Astrocyte (in vitro differentiated cells and primary cell): ENCODE measurements at places on chromosomes 1 and 21. TPM values are rescaled to one million over a fixed set of nuclear protein-coding genes. Genes with fewer than 3 reads are reported as not detected.

DNA sequence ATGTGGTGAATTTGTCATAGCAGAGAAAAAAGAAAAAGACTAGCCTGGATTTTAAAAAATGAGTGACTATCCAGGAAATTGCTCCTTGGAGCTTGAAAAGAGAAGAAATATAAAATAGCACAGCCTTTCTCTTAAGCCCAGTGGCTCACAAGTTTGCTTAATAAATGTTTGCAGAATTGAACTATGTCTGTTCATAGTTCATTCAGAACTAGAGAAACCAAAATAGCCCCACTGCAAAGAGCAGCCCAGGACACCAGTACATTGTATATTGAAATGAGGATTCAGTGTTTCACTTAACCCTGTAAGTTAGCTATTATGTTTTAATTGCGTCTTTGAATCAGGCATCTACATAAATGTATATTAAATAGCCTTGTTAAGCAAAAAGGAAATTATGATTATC lies 88.8 kb downstream of the NR5A2 start:
- no peak for DNase-seq

DNA sequence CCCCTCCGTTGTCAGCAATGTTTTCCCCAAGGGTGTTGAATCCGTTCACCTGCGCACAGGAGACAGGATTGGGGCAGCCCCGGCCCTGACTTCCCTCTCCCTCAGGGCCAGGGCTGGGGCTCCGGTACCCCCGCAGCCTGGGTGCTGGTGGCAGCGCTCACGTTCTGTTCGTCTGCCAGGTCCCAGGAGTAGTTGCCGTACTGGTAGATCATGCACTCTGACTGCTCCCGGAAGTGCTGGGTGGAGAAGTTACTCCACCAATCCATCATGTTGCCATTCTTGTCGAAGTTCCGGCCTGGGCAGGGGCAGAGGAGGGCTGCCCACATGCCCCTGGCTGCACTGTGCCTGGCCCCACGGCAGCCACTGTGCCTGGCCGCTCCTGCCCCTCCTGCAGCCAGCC lies 6.1 kb downstream of the PRXL2B start:
- DNase-seq, result no peak

DNA sequence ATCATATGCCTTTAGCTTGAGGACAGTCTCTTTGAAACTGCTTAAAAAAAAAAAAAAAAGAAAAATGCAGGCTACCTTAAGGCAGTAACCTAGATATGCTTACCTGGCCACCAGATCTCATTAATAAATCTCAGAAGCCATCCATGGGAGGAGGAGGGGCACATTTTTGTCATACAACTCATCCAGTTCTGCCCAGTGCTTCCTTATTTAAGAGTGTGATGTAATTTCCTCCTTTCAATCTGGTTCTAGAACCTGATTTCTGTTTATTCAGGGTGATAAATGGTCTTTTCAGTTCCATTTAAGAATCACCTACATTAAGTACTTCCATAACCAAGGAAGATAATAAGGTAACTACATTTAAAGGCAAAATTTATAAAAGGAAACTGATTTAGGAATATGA lies 6.1 kb downstream of the ERRFI1 start:
- DNase-seq, result peak; percentile 77

GRCh38 chr1:229717786-229718576 lies 91.9 kb downstream of the URB2 start:
- no peak for DNase-seq

- DNase-seq, result no peak
These were observed 140.0 kb downstream of the OMA1 start for GRCh38 chr1:58406301-58407071.

GRCh38 chr1:67524143-67525052 lies 94.2 kb upstream of the SERBP1 start:
- no peak for DNase-seq

- peak; percentile 98 for DNase-seq
These were observed 20.3 kb upstream of the AZIN2 start for GRCh38 chr1:33060579-33061083.

GRCh38 chr1:46687093-46687659 lies 15.5 kb downstream of the TEX38 start:
- DNase-seq, result peak; percentile 55

DNA sequence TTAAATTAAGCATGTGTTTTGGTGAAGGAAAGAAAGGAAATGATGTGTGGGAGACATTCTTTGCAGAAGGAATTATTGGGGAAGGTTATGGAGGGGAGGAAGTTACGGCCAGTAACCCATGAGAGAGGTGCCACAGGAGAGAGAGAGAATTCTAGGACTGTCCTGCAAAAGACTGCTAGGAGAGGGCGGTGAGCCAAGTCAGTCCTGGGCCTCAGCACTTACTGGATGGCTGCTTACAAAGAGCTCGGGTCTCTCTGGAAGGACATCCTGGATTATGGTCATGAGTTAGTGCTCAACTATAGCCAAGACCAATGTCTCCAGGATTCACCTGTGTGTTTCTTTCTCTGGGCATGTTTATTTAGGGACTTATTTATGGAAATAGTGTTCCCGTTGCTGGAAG lies 74.4 kb upstream of the HSD17B7 start:
- DNase-seq, result no peak

GRCh38 chr1:189623336-189623735 lies 854.3 kb downstream of the BRINP3 start:
- DNase-seq, result no peak

SORT1 gene
- 135 and 138 TPM in 2 replicates for total RNA-seq

CFHR2 gene
- total RNA-seq, result not detected in 2 replicates
